Right lobe of liver (tissue), 6 donors: ENCODE measurements at places on chromosomes 7 and 10. TPM values are rescaled to one million over a fixed set of nuclear protein-coding genes. Genes with fewer than 3 reads are reported as not detected.

AKR1B15 gene
- total RNA-seq: 2.5 TPM

ZNF25 gene
- 2.6 TPM for total RNA-seq

LRRC61 gene
- total RNA-seq: 22.6 TPM

SPACDR gene
- not detected for total RNA-seq

CYP2C18 gene
- total RNA-seq: 109 TPM

DNA sequence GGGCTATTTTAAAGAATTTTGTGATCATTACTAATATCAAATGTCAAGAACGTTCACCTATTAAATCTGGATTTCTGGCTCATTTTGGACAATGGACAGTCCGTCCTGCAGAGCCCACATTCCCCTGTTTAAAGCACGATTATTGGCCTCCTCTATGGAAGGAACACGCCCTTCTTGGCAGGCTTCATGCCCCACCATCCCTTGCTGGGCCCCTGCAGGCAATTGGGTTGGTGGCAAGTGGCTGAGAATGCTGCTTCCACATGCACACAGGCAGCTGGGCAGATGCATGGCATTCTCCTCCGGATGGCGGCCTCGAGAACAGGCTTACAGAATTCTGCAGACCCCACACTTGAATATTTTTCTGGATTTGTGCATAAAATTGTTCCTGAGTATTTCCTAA lies 305.8 kb upstream of the MKI67 start:
- DNase-seq: no peak
- H3K27me3 ChIP-seq: no peaks in the 10 kb centered on the region
- H3K4me1 ChIP-seq: no peaks in the 10 kb centered on the region
- no peak overlapping the region for H3K4me3 ChIP-seq
- H3K36me3 ChIP-seq: no peaks in the 10 kb centered on the region
- no peak overlapping the region for H3K27ac ChIP-seq

DNA sequence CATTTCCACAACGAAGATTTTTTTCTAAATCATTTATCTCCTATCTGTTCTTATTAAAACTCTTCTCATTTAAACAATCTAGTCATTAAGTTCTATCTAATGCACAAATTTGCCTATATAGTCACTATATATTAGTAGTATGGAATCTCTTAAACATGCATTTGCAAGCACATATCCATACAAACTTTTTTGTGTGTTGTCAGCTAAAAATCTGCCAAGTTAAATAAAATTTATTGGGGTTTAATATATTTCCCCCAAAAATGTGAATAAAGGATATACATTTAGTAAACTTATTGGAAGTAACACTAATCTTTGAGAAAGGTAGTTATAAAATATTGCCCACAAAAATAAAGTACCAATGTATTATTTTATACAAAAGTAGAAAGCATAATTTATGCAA lies 55.3 kb downstream of the ORC5 start:
- H3K36me3 ChIP-seq: no peaks in the 10 kb centered on the region
- no peak overlapping the region for H3K4me3 ChIP-seq
- no peaks in the 10 kb centered on the region for H3K27me3 ChIP-seq
- no peak for DNase-seq
- no peaks in the 10 kb centered on the region for H3K4me1 ChIP-seq
- H3K27ac ChIP-seq: no peak overlapping the region

GRCh38 chr10:3427347-3427746 lies 254.8 kb upstream of the PITRM1 start:
- no peaks in the 10 kb centered on the region for H3K4me1 ChIP-seq
- no peaks in the 10 kb centered on the region for H3K27me3 ChIP-seq
- H3K27ac ChIP-seq: no peak overlapping the region
- DNase-seq: no peak
- no peak overlapping the region for H3K4me3 ChIP-seq

GRCh38 chr7:31466036-31466435 lies 47.9 kb upstream of the ITPRID1 start:
- no peak for DNase-seq
- no peaks in the 10 kb centered on the region for H3K4me1 ChIP-seq
- H3K27me3 ChIP-seq: no peaks in the 10 kb centered on the region
- H3K27ac ChIP-seq: no peak overlapping the region
